ENCODE measurements at places on chromosomes 12 and 14.

GRCh38 chr14:71089971-71090370 lies 182.7 kb downstream of the PCNX1 start:
- no peak for DNase-seq

DNA sequence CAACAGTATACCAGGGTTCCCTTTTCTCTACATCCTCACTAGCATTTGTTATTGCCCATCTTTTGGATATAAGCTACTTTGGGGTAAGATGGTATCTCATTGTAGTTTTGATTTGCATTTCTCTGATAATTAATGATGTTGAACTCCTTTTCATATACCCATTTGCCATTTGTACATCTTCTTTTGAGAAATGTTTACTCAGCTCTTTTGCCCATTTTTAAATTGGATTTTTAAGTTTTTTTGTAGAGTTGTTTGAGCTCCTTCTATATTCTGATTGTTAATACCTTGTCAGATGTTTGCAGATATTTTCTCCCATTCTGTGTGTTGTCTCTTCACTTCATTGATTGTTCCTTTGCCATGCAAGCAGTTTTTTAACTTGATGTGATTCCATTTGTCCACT lies 22.2 kb downstream of the ESR2 start:
- DNase-seq, result no peak

GRCh38 chr14:80356413-80356812 lies 145.1 kb upstream of the DIO2 start:
- DNase-seq, result no peak

DNA sequence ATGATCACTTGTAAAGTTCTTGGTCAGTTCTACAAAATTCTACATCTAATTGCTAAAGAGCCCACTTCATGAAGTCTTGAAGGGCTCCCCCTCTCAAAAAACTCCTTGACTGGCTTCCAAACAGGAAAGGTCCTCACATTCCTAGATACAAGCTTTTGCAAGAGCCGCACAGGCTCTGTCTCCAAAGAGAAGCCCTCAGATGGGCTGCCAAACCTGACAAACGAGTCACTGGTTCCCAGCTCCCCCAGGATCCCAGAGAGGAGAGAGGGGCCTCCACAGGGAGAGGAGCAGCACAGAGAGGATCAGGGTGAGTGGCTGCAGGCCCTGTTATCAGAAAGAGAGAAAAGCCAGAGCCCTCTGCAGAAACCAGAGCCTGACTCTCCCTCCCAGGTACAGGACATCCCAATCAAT lies 5.8 kb downstream of the NID2 start:
- DNase-seq, result no peak

GRCh38 chr12:109010259-109010658 lies 10.6 kb downstream of the SVOP start:
- DNase-seq, result no peak
